ENCODE measurements at places on chromosomes 6 and 20.
A peak's percentile ranks its signal among the peaks of the same experiment; 100 is the strongest.

DNA sequence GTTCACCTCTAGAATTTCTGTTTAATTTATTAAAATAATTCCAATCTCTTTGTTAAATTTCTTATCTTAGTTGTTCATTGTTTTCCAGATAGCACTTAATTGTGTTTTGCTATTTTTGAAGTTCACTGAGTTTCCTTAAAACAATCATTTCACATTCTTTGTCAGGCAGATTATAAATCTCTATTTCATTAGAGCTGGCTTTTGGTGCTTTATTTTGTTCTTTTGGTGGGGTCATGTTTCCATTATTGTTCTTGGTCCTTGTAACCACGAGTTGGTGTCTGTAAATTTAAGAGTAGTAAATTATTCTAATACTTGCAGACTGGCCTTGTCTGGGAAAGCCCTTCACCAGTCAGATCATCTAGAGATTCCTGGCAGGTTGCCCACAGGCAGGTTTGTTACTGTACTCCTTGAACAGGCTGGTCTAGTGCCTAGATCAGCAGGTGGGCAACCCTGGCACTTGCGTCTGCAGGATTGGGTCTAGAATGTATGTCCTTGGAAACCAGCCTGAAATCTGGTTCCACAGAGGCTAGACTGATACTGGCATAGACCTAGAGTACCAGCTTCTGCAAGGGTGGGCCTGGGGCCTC, 110.4 kb downstream of the ADGB start:
- DNase-seq = no peak

DNA sequence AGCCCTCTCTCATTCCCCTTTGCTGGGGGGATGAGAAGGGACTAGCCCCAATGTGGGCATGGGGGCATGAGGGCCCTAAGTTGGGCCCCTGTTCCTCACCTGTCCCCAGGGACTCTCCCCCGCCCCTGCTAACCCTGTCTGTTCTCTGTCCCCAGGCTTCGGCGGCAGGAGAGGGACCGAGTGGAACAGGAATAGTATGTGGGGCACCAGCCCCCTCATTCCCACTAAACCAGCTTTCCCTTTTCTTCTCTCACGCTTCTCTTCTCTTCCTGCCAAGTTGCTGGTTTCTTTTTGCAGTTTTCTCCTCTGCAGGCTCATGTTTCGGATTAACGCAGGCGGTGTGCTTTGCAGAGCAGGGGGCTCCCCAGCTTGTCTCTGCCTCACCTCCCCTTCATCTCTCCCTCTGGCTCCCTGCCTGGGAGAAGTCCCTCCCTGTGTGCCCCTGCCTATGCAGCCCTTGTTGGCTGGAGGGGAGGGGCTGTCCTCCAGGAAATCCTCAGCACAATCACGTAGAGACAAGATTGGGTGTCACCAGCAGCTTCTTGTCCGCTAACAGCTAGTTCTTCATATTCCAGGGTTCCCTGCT, 7.9 kb downstream of the TMEM63B start:
- DNase-seq = no peak

GRCh38 chr6:66210964-66211363, 503.9 kb upstream of the EYS start:
- DNase-seq = no peak

- no peak for DNase-seq
These were observed 29.3 kb upstream of the ZNF391 start for GRCh38 chr6:27359231-27359630.

GRCh38 chr6:4817551-4817950, 41.3 kb downstream of the CDYL start:
- DNase-seq = no peak

DNA sequence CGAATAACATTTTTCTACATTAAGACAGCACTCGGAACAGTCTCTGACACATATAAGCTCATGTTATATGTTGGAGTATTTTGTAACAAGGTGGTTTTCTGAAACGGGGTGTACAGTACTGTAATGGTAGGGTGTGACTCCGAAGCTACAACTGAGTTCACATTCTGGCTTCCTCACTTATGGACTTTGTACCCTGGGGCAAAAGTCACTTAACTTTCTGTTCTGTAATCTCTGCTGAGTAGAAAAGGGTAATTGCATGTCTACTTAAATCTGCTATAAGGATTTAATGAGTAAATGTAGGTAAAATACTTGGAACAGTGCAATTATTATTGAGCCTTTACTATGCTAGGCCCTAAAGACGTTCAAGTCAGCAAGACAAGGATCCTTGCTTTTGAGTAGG, 4.7 kb upstream of the LTV1 start:
- no peak for DNase-seq

DNA sequence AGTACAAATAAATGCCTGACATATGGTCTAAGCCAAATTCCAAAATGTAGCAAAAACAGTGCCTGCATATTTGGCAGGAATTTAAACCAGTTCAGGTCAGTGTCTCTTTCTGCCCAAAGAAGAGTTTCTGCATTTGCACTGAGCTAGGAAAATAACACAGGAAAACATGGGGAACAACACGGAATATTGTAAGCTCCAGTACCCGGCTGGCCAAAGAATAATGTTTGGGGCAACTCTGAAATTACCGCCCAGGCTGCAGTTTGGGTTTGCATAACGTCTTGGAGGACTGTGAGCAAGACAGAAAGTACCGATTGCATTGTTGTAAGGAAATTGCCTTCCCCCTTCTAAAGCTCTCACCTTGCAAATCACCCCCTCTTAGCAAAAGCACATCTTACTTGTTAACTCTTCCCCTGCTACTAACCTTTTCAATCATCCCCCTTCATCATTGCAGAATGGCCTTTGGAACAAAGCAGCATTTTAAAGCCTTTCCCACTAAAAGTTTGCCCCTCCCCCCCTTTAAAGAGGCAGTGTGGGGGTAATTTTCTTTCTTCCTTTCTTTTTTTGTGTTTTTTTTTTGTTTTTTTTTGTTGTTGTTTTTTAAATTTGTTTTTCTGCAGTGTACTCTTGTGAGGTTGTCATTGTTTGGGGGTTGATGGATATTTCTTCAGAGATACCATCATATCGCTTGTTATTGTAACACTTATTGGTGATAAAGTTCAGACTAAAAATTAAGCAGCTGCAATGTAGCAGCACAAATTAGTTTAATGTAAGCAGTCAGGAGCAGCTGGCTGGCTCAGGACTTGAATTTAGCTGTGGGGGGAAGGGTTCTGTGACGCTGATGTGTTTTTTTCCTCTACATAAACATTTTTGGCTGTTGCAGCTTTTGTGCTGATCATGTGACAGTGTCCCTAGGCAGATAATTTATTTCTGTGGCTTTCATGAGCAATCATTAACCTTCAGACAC, 100.0 kb upstream of the CITED2 start:
- DNase-seq = no peak

DNA sequence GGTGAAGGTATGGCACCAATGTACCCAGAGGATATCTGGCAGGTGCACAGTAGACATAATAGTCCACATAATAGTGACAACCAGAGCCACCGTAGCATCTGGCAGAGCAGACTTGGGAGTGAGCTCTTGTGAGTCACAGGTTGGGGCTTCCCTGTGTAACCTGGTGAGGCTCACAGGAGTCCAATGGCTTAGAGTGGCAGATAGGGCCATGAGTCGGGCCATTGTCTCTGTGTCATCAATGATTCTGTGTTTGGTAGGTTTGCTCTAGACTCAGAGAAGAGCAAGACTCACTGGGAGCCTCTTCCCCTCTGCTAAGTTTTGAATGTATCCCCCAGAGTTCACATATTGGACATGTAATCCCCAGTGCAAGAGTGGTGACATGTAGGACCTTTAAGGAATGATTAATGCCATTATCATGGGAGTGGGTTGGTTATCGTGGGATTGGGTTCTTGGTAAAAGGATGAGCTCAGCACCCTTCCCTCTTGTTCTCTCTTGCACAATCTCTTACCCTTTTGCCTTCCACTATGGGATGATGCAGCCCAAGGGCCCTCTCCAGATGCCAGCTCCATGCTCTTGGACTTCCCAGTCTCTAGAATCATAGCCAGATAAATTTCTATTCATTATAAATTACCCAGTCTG, 22.6 kb upstream of the SIRPA start:
- DNase-seq = no peak

DNA sequence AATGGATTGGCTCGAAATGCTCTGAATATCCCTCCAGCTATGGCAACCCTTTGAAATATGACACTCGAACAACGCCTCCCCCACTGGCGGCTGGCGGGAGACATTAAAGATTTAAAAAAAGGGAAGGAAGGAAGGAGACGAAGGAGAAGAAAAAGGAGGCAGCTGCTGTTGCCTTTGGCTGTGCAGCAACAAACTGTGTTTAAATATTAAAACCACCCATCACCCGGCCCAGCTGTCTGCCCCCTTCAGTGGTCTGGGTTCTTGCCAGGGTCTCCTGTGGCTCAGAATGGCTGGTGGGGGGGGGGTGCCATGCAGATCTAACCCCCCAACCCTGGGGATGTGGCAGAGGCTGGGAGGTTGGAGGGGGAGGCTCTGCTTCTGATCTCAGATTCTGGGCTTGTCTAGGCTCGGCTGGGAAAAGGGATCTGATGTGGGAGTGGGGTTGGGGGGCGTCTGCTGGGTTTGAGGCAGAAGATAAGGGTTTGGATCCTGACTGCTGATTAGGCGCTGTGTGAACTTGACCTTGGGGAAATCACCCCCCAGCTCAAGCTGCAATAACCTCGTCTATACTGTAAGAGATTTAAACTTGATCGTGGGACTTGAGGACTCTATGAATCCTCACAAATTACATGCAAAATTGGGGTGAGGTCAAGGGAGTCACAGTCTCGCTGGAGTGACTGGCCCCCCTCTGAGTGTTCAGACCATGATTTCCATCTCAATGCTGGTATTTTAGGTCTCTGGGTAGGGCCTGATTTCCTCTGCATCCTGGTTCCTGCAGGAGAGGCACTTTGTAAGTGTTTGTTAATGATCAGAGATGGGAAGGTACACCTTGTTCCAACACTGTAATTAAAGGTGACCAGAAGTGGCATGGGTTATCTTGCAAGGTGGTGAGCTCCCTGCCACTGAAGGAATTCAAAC, 40.3 kb upstream of the BLCAP start:
- no peak for DNase-seq

- no peak for DNase-seq
These were observed 10.7 kb upstream of the TP53INP2 start for GRCh38 chr20:34693414-34693813.

DNA sequence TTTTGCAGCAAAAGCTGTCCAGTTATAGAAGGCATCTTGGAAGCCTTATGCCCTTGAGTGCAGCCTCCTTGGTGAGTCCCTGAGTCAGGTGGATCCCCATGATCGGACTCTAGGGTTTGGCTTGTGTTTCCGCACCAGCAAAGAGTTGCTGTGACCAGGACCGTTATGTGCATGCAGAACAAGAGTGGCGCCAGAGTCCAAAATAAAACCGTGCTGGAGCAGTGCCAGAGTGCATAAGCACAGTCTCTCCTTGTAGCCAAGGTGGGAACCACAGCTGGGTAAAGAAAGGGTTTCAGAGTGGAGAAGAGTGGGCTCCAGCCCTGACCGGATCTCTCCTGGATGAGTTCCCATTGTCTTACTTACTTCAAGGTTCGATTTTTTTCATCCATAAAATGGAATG, 58.6 kb downstream of the FOXA2 start:
- DNase-seq = no peak

DNA sequence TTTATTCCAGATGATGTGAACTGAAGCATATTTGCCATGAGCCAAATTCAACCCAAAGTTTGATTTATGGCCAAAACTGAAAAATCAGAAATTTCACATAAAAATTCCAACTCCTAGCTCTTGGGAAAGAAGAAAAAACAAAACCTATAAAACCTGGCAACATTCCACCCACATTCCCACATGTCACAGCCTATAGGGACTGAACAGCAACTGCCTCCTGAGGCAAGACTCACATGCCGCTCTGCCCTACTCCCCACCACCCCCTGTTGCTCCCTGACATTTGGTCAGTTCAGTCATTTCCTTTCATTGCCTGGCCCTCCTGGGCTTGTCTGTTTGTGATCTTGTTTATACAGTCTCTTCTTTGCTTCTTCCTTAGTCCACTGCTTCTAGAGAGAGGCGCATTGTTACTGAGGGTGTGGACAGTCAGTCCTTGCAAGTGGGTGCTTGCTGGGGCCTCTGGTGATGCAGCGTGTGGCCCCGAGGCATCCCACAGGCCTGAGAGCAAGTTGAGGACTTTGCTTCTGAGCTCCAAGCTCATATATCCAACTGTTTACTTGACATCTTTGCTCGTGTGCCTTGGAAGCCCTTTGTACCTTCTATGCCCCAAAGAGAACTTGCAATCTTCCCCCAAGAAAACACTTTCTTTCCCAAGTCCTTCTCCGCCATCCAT, 31.4 kb downstream of the NFATC2 start:
- DNase-seq = no peak

DNA sequence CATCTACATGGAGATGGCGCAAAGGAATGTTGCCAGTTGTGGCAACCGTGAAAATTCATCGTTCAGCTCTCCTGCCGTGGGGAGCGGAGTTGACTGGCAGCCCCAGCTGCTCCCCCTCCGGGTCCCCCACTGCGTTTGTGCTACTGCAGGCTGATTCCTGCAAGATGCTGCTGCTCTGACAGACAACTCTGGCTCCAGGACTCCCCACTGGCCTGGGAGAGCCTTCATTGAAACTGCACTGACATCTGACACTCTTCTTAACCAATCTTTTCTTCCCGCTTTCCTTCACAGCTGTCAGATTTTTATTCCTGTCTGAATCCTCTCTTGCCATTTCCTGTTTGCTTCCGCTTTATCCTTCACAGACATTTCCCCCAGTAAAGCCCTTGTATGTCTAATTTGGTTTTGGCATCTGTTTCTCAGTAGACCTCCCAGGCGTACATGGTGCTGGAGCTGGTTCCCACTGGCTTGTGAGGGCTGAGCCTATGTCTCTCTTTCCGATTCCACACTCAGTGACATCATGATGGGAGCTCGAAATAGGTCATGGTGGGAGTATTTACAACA, 9.5 kb upstream of the ATRN start:
- no peak for DNase-seq

- peak; percentile 32 for DNase-seq
These were observed 50.0 kb upstream of the ESR1 start for GRCh38 chr6:151757506-151757955.

GRCh38 chr6:4349323-4349722, 213.9 kb upstream of the ECI2 start:
- no peak for DNase-seq

GRCh38 chr20:57291694-57292093, 25.3 kb upstream of the BMP7 start:
- no peak for DNase-seq

DNA sequence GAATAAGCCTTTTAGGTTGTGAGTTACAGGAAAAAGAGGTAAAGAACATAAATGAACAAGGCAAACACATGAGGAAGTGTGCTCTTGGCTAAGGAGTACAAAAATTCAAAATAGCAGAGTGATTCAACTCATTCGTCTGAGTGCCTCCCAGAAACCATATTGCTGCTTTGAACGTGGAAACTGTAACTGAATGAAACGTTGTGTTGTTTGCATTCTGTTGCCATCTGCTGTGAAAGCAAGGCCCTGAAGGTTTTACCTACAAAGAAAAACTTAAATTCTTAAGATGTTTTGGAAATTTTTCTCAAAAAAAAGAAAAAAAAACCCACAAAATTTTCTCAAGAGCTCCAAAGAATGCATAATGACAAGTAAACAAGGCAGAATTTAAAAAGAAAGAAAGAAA, 375.4 kb upstream of the HS3ST5 start:
- no peak for DNase-seq

DNA sequence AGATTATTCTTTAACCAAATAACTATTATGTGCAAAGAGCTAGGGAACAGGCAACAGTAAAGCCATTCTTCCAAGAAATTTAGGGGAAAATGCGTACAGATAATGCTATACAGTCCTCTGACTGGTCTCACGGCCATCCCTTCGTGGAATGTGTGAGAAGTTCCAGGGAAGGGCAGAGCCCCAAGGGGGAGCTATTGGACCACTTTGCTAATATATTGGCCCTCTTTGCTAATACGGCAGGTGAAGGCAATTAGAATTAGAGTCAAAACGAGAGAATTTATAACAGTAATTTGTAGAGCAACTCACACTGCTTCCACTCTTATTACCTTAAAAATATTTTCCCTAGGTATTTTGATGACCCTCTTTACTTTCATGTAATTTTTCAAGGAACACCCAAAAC, 140.4 kb downstream of the IMPG1 start:
- DNase-seq = no peak

All from activated CD4-positive, alpha-beta T cell treated with anti-CD3 and anti-CD28 coated beads, Interleukin-2, amount 50 U/mL, for 48 hours (primary cell).